GM03348 (cell line): ENCODE measurements at places on chromosomes 2 and 18.

GRCh38 chr2:181047829-181048228 is 67.4 kb downstream of the UBE2E3 start:
- no peak for DNase-seq

- no peak for DNase-seq
These were observed 850.6 kb upstream of the CHAC2 start for GRCh38 chr2:52916981-52917380.

DNA sequence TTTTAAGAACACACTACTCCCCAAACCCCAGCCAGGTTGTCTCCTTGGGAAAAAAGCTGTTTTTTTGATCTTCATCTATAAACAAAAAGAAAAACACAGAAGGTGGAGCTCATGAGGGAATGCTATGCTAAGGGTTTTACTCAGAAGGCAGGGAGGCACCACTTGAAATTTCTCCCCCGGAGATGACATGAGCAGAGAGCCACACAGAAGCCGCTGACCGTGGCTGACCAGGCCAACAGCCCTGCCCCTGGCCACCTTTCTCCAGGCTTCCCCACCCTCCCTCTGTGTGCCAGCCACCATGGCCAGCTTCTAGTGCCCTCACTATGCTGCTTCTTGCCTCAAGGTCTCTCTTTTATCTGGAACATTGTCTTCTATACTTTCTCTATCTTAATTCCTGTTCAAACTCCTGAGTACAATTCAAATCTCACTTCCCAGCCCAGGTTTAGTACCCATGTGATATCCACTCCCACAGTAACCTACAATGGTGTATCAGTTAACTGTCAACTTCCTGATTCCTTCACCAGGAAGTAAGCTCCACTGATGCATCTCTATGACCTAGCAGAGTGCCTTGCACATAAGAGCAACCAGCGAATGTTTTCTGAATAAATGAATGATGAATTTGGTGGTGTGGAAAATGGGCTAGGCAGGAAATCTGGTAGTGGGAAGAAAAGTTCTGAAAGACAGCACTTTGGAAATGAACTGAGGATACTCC is 15.3 kb downstream of the LAPTM4A start:
- no peak for DNase-seq

- no peak for DNase-seq
These were observed 14.4 kb upstream of the VRK2 start for GRCh38 chr2:58032016-58032763.

- no peak for DNase-seq
These were observed 104.9 kb downstream of the CERS6 start for GRCh38 chr2:168560817-168561499.

DNA sequence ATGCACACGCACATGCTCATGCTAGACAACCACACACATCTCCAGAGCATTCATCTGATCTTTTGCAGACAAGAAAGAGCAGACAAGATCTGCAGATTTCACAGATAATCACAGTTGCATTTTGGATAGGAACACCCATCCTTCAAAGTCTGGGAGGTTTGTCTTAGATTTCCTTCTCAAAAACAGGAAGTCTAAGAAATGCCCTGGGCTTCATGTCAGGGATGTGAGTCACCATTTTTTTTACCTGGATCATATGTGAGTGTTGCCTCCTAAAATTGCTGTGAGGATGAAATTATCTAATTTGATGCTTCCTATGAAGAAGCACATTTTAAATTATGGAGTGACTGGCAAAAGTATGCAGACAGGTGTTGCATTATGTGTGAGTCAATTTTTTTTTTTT is 46.1 kb downstream of the SRD5A2 start:
- no peak for DNase-seq
